ENCODE measurements at places on chromosomes 5 and 9.

- no peak for DNase-seq
These were observed 367.1 kb upstream of the RIOK2 start for GRCh38 chr5:97550164-97550563.

DNA sequence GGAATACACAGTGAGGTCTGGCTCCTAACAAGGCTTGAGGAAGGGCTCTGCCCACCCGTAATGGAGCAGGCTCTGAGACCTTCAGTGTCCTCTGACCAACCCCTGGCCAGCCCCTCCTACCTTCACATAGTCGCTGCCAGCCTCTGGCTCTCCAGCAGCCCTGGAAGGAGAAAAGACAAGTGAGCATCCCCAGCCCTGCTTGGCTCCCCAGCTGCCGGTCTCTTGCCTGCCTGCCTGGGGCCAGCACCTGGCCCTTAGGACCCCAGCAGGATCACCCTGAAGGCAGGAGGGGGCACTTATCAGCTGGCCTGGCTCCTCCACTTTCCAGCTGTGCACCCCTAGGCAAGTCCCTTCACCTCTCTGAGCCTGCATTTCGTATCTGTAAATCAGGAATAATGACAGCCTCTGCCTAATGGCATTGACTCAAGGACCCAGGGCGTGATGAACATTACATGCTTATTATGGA is 16.9 kb downstream of the SH2D3C start:
- no peak for DNase-seq

DNA sequence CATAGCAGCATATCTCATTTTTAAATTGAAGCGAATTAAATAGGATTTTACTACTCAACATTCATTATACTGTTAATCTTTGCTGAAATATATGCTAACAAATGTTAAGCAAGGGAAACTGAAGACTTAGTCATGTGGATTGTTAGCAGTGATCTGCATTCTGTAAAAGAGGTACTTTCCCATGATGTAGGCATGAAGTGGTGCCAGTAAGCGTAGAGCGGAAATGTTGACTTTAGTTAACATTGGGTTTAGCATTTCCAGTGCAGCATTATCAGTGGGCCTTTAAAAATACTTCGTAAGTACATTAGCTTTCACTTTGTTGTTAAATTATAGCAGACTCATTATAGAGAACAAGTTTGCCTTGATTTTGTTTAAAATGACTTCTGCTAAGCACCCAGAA is 130.3 kb downstream of the CDC42SE2 start:
- DNase-seq, result no peak

DNA sequence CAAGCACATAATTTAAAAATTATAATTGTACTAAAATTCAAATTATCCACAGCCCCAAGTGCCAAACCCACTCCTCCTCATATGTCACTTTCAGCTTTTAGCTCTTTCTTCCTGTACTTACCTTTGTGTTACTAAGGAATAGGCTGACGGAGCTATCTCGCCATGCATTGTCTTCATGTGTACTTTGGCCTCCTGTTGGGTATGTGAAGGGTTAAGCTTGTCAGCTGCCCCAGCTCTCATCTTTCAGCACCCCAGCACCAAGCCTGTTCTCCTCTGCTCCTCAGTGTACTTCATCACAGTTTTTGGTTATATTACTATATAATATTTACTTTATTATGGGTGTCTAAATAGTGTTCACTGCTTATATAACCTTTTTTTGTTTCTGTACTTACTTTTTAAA is 46.2 kb downstream of the OSTF1 start:
- no peak for DNase-seq

GRCh38 chr9:86279839-86280238 is 2.5 kb downstream of the ISCA1 start:
- no peak for DNase-seq

DNA sequence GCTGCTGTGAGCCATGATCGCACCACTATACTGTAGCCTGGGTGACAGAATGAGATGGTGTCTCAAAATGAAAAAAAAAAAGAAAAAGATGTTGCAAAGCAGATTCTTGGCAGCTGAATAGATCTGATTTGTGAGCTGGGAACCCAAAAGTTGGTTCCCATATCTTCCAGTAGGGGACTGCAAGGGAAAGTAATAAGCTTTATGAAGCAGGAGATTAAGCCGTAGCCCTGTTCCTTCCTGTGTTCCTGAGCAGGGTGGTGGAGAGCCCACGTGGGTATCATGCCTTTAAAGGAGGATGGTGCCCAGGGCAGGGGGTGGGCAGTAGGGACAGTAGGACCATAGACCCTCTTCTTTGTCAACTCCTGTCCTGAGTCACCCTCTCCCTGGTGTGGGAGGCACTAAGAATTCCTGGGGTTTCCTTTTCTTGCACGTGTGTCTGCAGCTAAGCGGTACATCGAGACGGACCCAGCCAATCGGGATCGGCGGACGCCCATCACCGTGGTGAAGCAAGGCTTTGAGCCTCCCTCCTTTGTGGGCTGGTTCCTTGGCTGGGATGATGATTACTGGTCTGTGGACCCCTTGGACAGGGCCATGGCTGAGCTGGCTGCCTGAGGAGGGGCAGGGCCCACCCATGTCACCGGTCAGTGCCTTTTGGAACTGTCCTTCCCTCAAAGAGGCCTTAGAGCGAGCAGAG is 37.9 kb downstream of the STOM start:
- DNase-seq, result no peak

- no peak for DNase-seq
These were observed 222.1 kb downstream of the HSPA4 start for GRCh38 chr5:133273661-133274596.

DNA sequence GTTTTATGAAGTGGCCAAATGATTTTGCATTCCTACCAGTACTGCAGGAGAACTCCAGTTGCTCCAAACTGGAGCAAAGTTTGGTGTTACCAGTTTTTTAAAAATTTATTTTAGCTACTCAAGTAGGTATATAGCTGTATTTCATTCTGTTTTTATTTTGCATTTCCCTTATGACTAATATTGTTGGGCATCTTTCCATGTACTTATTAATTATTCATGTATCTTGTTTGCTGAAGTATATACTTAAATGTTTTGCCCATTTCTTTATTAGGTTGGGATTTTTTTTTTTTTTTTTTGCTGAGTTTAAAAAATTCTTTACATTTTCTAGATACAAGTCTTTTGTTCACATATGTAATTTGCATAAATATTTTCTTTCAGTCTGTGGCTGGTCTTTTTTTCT is 386.6 kb upstream of the DAB2 start:
- DNase-seq, result no peak

GRCh38 chr5:542319-543311 is 18.4 kb upstream of the SLC9A3 start:
- DNase-seq, result no peak

DNA sequence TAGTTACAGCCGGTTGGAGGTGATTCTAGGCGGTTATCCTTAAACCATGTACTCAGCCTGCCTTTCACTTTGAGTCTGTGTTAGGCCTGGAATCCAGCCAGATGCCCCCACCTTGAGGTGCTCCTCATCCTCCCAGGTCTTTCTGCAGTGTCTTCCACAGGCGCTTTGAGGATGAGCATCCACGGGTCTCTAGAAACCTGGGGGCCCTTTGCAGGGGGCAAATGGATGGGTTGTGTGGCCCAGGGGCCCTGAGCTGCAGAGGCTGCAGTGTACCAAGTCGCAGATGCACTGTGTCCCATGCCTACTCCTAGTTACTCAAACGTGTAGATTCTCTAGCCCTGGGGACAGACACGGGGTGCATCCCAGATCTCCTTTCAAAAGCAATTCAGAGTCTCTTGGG is 242.1 kb upstream of the IRX1 start:
- DNase-seq, result no peak

GRCh38 chr5:83553000-83553486 is 81.5 kb downstream of the VCAN start:
- no peak for DNase-seq

DNA sequence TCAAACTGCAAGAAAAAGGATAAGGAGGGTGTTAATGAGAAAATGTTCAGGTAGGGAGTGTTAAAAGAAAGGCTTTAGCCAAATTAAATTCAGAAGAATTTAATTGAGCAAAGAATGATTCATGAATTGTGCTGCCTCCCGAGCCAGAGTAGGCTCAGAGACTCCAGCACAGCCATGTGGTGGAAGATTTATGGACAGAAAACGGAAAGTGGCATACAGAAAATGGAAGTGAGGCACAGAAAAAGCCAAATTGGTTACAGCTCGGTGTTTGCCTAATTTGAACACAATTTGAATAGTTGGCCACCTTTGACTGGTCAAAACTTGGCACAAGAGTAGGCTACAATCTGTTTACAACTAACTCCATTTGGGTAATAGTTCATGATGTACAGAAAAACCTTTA is 9.6 kb upstream of the SLC30A5 start:
- no peak for DNase-seq

Measured in NCI-H1436 treated with DMSO at 0.1 percent for 48 hours (cell line).